ENCODE measurements at places on chromosomes 4 and X.
A peak's percentile ranks its signal among the peaks of the same experiment; 100 is the strongest.

GRCh38 chr4:62324215-62324614, 1124.1 kb downstream of the ADGRL3 start:
- no peak for DNase-seq

- DNase-seq = no peak
These were observed 337.5 kb downstream of the GRIA2 start for GRCh38 chr4:157558016-157558415.

DNA sequence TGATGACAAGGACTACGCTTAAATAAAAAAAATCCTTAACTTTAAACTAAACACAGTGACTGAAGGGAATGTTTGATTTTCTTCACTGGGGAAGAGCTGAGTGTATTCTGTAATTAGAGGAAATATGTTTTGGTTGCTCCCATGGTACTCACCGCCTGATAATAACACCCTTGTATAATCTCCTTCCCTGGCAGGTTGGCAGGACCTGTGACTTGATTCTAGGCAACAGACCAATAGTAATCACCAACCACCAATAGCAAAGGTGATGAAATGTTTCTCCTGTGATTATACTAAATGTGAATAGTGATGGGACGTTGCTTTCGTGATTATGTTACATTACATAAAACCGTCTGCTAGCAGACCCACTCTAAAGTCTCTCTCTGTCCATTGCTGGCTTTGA, 536.8 kb upstream of the CPEB2 start:
- no peak for DNase-seq

- no peak for DNase-seq
These were observed 38.7 kb downstream of the GABRA4 start for GRCh38 chr4:46954643-46955042.

GRCh38 chr4:4859799-4860599, 534 bp downstream of the MSX1 start:
- DNase-seq = no peak

DNA sequence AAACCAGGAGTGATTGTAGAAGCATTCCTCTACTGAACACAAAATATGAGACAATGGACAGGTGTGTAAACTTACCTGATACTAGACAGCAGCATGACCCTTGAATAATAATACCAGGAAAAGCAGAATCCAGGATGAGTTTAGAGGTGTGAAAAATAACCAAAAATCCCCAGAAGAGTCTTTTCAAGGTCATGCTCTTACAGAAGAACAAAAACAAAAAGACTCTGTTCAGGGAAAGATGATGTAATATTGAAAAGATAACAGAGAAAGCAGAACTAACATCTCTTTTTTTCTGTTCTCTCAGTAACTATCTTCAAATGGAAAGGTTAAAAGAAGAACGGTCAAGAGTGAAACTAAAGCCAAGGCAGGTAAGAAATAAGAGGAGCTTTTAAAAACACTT, 14.0 kb upstream of the ARHGAP10 start:
- no peak for DNase-seq

DNA sequence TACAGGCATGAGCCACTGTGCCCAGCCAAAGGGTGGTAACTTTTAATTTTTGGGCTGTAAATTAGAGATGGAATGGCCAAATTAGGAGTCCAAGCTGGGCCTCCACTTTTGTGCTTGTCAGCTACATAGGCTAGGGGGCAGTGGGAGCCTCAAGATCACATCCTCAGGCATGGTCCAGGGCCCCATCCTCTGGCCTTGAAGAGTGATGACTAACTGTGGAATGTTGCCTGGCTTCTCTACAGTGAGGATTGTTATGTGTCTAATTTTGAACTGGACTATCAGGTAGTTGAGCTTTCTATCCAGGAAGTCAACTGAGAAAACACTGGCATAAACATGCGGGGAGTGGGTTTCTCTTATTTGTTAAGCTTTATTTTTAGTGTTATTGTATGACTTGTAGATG, 33.0 kb downstream of the CCNG2 start:
- DNase-seq = no peak

DNA sequence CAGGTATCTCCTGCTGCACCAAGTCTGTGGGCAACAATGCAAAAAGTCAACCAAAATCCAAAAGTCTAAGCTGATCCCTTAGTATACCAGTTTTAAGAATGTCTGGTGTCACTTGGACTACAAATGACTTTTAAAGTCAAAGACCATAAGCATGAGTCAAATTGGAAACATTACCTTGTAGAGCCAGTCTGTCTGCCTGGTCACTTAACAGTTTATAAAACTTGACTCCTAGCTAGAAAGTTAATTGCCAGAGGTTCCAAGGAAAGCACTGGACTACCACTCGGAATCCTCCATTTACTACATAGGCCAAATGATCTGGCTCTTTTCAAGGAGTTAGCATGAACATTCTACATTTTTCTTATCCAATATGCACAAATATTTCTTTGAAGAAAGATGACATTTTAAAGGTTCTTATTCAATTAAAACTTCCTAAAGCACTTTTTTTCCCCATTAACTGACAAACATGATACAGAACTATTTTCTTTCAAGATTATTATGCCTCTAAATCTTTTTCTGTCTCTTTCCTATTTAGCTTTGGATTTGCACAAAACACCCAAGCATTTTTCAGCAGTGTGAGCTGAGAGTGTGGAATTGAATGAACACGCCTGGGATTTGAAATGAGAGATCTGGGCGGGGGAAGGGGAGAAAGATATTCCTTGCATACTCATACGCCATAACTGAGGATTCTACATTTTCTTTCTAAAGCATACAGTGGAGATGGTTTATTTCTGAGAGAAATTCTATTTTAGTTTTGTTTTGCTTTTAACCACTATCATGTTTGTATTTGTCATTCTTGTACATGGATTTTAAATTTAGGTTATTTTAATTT, 188.4 kb downstream of the SHROOM3 start:
- DNase-seq = no peak

DNA sequence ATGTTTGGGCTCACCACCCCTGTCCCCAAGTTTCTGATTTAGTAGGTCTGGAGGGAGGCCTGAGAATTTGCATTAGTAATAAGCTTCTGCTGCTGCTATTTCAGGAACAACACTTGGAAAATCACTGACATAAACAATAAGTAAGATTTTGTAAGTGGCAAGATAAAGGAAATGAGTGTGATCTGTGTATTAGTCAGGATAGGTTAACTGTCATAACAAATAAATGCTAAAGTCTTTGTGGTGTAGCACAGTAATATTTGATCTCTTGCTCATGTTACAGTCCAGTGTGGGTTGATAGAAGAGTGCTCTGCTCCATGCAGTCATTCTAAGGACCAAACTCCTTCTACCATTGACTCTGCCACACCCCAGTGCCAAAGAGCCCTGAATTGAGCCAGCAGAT, 67.0 kb downstream of the NHS start:
- DNase-seq = no peak

DNA sequence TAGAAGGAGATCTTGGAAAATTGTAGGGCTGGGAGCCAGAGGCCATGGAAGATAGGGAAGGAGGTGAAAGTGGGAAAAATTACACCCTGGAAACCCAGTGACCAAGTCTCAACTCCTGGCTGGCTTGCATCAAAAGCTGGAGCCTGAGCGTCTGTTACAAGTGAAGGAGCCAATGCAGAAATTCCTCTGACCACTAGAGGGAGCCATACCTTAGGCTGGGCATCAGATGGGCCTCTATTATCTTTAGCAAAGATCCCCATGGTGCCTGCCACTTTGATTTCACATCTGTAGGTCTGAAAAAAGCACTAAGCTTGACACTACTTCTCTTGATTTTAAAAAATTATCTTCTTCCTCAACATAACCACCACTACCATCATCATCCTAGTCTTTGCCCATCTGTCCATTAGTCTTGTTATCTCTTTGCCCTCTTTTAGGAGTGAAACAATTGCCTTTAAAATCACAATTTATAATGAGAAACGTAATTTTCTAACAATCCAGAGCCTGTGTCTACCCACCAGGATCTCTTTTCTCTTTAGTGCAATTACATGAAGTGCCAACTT, 62.9 kb downstream of the ANAPC4 start:
- DNase-seq = peak; percentile 76

- DNase-seq = no peak
These were observed 552 bp downstream of the ADH5 start for GRCh38 chr4:99088023-99088449.

GRCh38 chr4:107069049-107069448, 32.9 kb upstream of the DKK2 start:
- DNase-seq = no peak

DNA sequence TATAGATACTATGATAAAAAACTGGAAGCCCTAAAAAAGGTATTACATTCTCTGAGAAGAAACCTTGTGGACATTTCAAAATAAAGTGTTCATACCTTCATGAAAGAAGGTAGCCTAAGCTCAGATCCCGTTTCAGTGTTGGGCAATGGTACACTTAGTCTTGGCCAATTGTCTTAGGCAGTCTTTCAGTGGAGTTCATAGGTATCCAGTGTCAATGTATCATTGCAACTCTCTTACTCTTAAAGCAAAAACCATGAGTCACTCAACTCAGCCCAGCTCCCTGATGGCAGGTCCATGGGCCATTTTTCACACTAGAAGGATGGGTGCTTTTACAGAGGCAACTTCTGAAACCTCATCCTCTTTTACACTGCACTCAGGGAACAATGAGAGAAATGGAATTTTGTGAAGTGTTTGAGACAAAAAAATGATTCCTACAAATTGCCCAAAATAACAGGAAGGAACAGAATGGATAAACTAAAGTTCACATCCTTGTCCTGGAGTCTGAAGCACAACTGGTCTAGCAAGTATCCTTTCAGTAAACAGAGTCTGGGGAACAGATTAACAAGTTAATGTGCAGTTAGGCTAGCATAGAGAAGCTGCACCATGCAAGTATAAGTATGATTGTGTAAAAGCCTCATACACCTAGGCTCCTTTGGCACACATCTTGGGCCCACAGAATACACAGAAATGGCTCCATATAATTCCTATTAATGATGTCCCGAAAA, 7.0 kb upstream of the ZNF827 start:
- no peak for DNase-seq

DNA sequence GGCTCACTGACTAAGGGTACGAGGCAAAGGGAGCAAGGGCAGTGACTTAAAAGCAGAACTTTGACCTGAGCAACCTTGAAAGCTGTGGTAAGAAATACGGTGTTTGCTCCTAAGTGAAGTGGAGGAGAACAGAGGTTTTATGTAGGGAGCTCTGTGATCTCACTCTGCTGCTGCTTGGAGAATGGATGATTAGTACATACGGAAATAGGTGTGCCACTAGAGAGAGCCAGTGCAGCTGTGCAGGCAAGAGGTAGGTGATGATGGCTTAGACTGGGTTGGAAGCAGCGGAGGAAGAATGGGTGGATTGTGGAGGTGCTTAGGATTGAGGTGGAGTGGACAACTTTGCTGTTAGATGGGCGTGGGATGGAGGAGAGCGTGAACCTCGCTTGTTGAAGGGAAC, 85.0 kb downstream of the FAM193A start:
- DNase-seq = no peak

- DNase-seq = no peak
These were observed 263.2 kb downstream of the PDHA2 start for GRCh38 chr4:96103086-96103485.

GRCh38 chrX:56766554-56767347, 37.7 kb downstream of the NBDY start:
- DNase-seq = no peak

- no peak for DNase-seq
These were observed 107.0 kb upstream of the AR start for GRCh38 chrX:67436867-67437266.

DNA sequence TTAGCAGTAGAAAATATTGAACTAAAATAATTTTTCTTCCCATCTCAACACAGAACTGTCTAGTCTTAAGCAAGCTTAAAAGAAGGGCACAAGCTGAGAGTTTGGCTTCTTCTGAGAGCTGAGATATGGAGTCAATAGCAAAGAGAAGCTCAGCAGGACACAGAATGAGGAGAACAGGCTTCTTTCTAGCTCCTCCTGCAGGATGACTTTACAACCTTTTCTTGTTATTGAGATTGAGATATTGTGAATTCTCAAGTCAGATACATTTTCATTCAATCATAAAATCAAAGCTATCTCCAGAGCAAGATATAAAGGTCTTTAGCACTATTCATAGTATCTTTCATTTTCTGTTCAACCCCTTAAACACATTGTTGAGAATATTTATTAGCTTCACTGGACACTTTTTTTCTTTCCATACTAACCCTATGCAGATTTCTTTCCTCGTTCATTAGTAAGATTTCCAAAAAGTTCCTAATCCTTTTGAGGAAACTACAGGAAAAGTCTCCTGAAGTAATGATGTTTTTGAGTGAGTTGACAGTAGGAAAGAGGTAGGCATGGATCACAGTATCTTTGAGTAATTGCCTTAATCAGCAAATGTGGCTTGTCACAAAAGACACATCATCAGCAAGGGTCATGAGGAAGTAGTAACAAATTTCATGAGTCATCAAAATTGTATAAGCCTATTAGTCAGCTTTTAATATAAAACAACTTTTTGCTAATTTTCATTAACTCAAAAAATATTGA, 17.8 kb upstream of the CXCL3 start:
- DNase-seq = no peak

GRCh38 chrX:13754765-13755164, 20.2 kb downstream of the OFD1 start:
- DNase-seq = no peak

DNA sequence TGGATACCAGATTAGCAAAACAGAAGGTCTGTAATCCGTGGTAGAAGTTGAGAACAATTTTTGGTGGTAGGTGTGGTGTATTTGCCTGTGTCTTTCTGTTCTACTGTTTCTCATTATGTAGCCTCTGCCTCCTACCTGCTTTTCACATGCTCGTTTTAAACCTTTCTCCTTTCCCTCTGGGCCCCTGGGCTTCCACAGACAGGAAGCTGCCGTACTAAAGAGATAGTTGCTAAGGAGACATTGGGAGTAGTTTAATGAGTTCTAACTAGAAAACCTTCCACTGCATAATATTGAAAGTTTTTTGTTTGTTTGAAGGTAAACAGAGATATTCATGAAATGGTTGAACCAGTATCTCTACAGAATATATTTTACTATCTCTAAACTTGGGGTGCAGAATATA, 107.8 kb downstream of the STOX2 start:
- DNase-seq = no peak

GRCh38 chr4:120435179-120435578, 368.5 kb upstream of the MAD2L1 start:
- DNase-seq = no peak

DNA sequence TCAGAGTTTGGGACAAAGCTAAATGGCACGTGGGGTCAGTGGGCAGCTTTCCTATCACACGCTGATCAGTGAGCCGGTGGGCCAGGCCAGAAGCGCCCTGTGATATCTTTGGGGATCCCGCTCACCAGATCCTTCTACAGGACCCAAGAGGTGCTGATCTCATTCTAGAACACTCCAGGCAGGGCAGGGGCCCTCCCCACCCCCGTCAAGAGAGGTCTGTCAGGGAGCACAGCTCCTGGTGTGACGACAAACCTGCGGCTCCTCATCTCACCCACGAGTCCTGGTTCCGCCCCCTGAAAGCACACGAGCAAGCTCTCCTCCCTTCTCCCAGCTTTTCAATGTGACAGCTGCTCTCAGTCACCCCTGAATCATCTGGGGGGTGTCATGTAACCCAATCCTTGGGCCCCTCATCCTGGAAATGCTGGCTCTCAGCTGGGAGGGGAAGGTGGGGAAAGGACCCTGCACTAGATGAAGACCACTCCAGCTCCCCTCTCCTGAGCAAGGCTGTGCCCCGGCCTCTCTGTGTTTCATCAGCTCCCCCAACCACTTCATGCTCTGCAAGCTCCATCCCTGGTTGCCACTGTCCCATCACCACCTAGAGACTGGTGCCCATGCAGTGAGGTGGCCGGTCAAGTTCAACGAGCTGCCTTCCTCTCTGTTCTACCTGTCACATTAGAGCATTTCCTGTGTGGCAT, 4.6 kb downstream of the HCFC1 start:
- no peak for DNase-seq

- DNase-seq = no peak
These were observed 1.4 kb upstream of the STBD1 start for GRCh38 chr4:76305033-76305687.
